ENCODE measurements at places on chromosomes 2 and 18. TPM values are rescaled to one million over a fixed set of nuclear protein-coding genes. Genes with fewer than 3 reads are reported as not detected.

RAD51AP2 gene
- 0.22 TPM for total RNA-seq

SPATA3 gene
- not detected for total RNA-seq

CXCR1 gene
- total RNA-seq: 0.89 TPM

PSMA8 gene
- not detected for total RNA-seq

VIL1 gene
- total RNA-seq: not detected
